ENCODE measurements at places on chromosomes 11 and 22.

- H3K27ac ChIP-seq = no peak overlapping the region
- no peaks in the 10 kb centered on the region for H3K36me3 ChIP-seq
- peaks cover 23% of the 10 kb centered on the region for H3K27me3 ChIP-seq
Observed at GRCh38 chr11:1638344-1638743, 8.8 kb downstream of the KRTAP5-5 start.

DNA sequence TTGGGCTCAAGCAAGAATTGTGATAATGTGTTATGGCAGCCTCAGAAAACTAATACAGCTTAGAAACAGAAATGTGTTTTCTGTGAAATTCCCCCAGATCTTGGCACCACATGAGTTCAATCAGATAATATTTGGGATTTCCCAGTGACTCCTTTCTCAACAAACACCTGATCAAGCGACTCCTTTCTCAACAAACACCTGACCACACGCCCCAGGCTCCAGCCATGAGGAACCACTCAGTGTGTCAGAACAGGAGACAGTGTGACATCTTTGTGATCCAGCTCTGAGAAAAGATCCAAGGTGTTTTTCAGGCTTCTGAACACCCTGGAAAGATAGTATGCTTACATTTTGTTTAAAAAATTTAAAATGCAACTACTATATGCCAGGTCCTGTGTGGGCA lies 1.9 kb upstream of the UVRAG start:
- H3K4me1 ChIP-seq = no peaks in the 10 kb centered on the region
- H3K4me3 ChIP-seq = peak overlapping the region; percentile 69
- no peaks in the 10 kb centered on the region for H3K36me3 ChIP-seq

- H3K36me3 ChIP-seq = no peaks in the 10 kb centered on the region
- no peak overlapping the region for H3K27ac ChIP-seq
- H3K4me3 ChIP-seq = no peak overlapping the region
- H3K4me1 ChIP-seq = no peaks in the 10 kb centered on the region
- peaks cover 2% of the 10 kb centered on the region for H3K27me3 ChIP-seq
Observed at GRCh38 chr11:92826136-92826535, 143.3 kb upstream of the MTNR1B start.

- no peak for DNase-seq
- H3K4me3 ChIP-seq = no peak overlapping the region
- peaks cover 11% of the 10 kb centered on the region for H3K36me3 ChIP-seq
Observed at GRCh38 chr11:60502221-60502775, 9.7 kb downstream of the MS4A12 start.

GRCh38 chr11:48018528-48019216 lies 38.3 kb downstream of the PTPRJ start:
- H3K36me3 ChIP-seq = peaks cover 6% of the 10 kb centered on the region
- H3K27me3 ChIP-seq = no peaks in the 10 kb centered on the region
- no peak for DNase-seq
- peaks cover 76% of the 10 kb centered on the region for H3K4me1 ChIP-seq
- peak overlapping the region; percentile 75 for H3K4me3 ChIP-seq

DNA sequence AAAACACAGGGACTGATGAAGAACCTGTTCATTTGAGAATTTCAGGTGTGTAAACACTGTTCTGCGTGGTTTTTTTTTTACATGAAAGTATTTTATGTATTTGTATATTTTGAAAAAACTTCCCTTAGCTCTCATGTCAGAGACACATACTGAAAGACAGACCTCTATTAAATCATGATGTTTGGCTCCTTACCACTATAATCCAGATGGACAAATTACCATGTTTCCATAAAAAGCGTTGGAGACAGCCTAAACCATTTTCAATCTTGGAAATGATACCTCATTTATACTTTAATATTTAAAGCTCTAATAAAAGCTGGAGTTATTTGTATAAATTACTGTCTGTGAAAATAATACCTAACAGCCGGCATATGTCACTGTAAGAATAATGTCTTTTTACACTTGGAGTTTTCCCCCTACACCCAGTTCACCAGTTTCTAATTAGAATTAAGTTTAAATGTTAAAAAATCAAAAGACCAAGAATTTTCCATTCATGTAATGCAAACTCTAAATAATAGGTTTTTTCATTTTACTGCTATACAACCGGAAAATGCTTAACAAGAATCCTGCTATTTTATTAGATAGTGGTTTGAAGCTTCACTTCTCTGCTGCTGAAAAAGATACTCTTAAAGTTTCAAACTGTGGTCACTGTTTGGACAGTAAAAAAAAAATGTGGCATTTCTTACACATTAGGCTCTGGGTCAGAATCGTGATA lies 30.8 kb downstream of the APLP2 start:
- no peak overlapping the region for H3K4me3 ChIP-seq
- no peaks in the 10 kb centered on the region for H3K36me3 ChIP-seq
- no peaks in the 10 kb centered on the region for H3K27me3 ChIP-seq
- no peak overlapping the region for H3K27ac ChIP-seq

- DNase-seq = peak; percentile 40
- no peak overlapping the region for H3K4me3 ChIP-seq
- H3K27me3 ChIP-seq = peaks cover 24% of the 10 kb centered on the region
- no peaks in the 10 kb centered on the region for H3K36me3 ChIP-seq
- no peak overlapping the region for H3K27ac ChIP-seq
- no peaks in the 10 kb centered on the region for H3K4me1 ChIP-seq
Observed at GRCh38 chr11:69718147-69718546, 14.3 kb upstream of the FGF19 start.

- peaks cover 5% of the 10 kb centered on the region for H3K4me1 ChIP-seq
- peak; percentile 74 for DNase-seq
Observed at GRCh38 chr22:20624161-20624616, 116.8 kb downstream of the MED15 start.

- H3K27me3 ChIP-seq = no peaks in the 10 kb centered on the region
- H3K27ac ChIP-seq = no peak overlapping the region
- no peak for DNase-seq
- no peak overlapping the region for H3K4me3 ChIP-seq
Observed at GRCh38 chr11:73531386-73531785, 66.5 kb downstream of the FAM168A start.

DNA sequence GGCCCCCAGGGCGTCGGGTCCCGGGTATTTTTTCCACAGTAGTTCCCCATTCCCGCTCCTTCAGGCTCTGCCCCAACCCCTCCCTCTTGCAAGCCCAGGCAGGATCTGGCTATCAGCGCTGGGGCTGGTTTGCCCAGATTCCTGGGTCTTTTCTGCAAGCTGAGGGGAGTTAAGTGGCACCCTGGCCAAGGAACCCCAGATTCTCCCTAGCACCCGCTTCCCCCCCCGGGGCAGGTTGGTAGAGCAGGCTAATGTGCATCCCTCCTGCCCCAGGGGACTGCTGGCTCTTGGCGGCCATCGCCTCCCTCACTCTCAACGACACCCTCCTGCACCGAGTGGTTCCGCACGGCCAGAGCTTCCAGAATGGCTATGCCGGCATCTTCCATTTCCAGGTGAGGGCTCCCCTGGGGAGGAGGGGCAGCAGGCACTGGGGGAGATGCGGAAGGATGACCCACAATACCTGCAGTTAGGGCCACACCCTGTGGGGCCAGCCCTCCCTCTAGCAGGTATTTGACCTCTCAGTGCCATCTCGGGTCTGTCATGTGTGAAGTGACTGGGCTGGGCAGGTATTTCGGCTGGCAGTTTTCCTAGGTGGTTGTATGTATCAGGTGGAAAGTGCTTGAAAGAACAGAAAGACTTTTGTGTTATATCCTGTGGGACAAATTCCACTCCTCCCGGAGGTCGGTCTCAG lies 1.6 kb downstream of the CAPN1 start:
- DNase-seq = no peak
- H3K27ac ChIP-seq = no peak overlapping the region
- no peaks in the 10 kb centered on the region for H3K27me3 ChIP-seq
- H3K4me3 ChIP-seq = no peak overlapping the region
- no peaks in the 10 kb centered on the region for H3K36me3 ChIP-seq
- peaks cover 5% of the 10 kb centered on the region for H3K4me1 ChIP-seq

GRCh38 chr22:39178206-39179111 lies 26.0 kb upstream of the CBX7 start:
- no peak for DNase-seq
- peak overlapping the region; percentile 57 for H3K4me3 ChIP-seq
- no peaks in the 10 kb centered on the region for H3K27me3 ChIP-seq
- peak overlapping the region; percentile 26 for H3K27ac ChIP-seq

- no peak for DNase-seq
- H3K4me3 ChIP-seq = peak overlapping the region; percentile 83
- H3K36me3 ChIP-seq = no peaks in the 10 kb centered on the region
- peak overlapping the region; percentile 90 for H3K27ac ChIP-seq
- H3K27me3 ChIP-seq = no peaks in the 10 kb centered on the region
- H3K4me1 ChIP-seq = peaks cover 83% of the 10 kb centered on the region
Observed at GRCh38 chr22:36368359-36368983, 19.3 kb downstream of the MYH9 start.
